Smooth muscle cell of the pulmonary artery (primary cell): ENCODE measurements at places on chromosomes 11 and 22. TPM values are rescaled to one million over a fixed set of nuclear protein-coding genes. Genes with fewer than 3 reads are reported as not detected.

The FJX1 gene
- 28.5 and 52.1 TPM in 2 replicates for total RNA-seq

The BBOX1 gene
- not detected in 2 replicates for total RNA-seq

The SLC22A8 gene
- total RNA-seq, result not detected in 2 replicates

The CHST1 gene
- total RNA-seq, result 0.73 and 3.6 TPM in 2 replicates

The MMP11 gene
- 37.1 and 38.2 TPM in 2 replicates for total RNA-seq

The KIRREL3 gene
- total RNA-seq, result 4.6 and 5.0 TPM in 2 replicates

The EXPH5 gene
- 0.26 and 0.72 TPM in 2 replicates for total RNA-seq

The CAPN1 gene
- total RNA-seq, result 155 and 188 TPM in 2 replicates

The C11orf86 gene
- not detected in 2 replicates for total RNA-seq

The HOATZ gene
- not detected in 2 replicates for total RNA-seq

The ELF5 gene
- not detected in 2 replicates for total RNA-seq

The C11orf87 gene
- total RNA-seq, result 0.20 and 1.9 TPM in 2 replicates

The MB gene
- total RNA-seq, result 0.39 TPM in 1 of 2 replicates, not detected in the other

The CNGA4 gene
- total RNA-seq, result 0.07 and 0.17 TPM in 2 replicates

The MS4A15 gene
- not detected in 2 replicates for total RNA-seq

The NKAPD1 gene
- total RNA-seq, result 16.1 and 19.4 TPM in 2 replicates

The MS4A6E gene
- total RNA-seq, result not detected in 2 replicates

The CYTH4 gene
- 0.07 and 0.36 TPM in 2 replicates for total RNA-seq

The NPAS4 gene
- not detected in 2 replicates for total RNA-seq

The TUB gene
- total RNA-seq, result 8.2 and 16.4 TPM in 2 replicates

The RIMBP3B gene
- 0.20 and 0.23 TPM in 2 replicates for total RNA-seq

The RASL10A gene
- total RNA-seq, result not detected in 2 replicates

The FGF3 gene
- total RNA-seq, result not detected in 2 replicates
